ENCODE measurements at places on chromosomes 4 and X.
A peak's percentile ranks its signal among the peaks of the same experiment; 100 is the strongest.

DNA sequence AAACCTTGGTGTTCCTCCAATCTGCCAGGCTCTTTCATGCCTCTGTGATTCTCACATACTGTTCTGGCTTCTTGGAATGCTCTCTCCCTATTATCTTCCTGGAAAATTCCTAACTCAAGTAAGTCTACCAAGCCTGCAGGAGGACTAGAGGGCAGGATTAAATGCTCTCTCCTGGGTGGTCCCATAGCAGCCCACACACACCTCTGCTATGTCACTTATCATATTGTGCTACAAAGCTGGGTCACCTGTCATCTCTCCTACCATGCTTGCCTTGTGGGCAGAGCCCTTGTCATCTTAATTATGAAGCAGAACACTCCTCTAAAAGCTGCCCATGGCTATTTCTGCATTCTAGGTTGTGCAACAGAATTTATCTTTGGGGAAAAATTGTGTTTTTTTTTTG is 344.5 kb upstream of the NOCT start:
- no peak for DNase-seq

GRCh38 chrX:44483965-44484606 is 58.6 kb downstream of the FUNDC1 start:
- no peak for DNase-seq

GRCh38 chr4:179415037-179415846 is 1973.0 kb upstream of the AGA start:
- DNase-seq = no peak

DNA sequence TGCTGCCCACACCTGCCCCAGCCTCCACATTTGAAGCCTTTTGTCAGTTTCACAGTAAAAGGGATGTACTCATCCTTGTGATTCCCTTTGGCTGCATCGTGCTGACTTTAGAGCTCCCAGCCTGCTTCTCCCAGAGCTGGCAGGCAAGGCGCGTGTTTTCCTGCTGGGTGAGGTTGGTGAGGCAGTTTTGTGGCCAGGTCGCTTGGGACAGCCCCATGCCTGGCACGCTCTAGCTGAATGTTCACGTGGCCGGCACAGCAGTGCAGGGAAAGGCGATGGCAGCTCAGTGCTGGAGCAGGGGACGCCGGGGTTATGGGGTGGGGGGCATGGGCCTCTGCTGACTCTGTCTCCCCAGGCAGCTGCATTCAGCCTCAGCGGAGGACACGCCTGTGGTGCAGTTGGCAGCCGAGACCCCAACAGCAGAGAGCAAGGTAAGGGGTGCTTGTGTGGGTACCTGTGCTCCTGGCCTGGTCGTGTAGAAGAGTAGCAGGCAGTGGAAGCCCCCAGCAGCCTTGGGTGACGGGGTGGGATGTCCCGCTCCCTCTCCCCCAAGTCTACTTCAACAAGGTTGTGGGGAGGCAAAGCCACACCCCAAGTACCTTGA is 9.3 kb downstream of the TACC3 start:
- DNase-seq = no peak

DNA sequence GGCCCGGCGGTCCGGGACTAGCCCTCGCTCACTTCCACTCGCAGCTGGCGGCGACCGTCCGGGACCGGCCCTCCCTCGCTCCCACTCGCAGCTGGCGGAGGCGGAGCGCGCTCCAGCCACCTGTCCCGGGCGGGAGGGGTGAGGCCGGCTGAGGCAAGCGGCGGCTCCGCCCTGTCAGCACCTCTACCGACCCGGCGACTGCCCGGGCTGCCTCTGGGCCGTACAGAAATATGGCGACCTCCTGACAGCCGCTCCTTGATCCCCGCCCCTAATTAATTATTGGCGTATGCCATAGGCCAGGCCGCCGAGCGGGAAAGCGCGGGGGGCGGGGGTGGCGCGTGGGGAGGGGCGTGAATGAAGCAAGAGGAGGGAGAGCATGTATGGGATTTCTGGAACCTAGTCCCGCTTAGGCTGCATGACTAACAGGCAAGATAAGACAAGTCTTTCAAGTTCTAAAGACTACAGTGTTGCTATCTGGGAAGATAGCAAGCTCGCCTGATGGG is at the start of gene MORC4:
Gene MORC4 (minus strand): TSS at position 200 of the 503 bp plus-strand sequence. CDS start 243 bp downstream, outside the sequence.
- DNase-seq = peak; percentile 47

DNA sequence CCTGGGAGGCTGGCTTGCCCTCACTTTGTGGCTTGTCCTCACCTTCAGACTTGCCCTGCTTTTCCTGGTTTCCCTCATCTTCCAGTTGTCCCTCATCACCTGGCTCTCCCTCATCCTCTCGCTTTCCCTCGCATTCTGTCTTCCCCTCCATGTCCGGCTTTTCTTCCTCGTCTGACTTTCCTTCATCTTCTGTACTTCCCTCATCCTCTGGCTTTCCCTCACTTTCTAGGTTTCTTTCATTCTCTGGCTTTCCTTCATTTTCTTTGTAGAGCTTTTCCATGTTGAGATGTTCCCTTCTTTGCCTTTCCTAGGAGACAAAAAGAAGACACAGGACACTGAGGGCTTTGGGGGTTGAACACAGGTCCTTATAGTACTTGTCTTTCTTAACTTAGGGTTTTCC is 2.3 kb downstream of the TCEAL5 start:
- no peak for DNase-seq

DNA sequence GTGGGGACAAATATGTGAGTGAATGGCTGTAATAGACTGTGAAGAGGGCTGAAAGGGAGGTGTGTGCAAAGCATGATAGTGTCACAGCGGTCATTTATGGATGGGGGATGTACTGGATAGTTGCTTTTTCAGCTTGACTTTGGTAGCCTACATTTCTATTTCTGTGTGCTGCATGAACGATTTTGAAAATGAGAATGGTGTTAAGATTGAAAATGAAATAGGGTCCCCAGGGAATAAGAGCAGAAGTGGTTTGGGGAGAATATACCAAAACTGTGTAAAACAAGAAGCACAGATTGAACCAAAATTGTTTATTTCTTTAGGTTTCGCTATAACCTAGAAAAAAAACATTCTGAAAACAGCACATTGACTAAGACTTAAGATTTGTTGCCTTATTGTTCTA is 58.8 kb upstream of the CLNK start:
- DNase-seq = no peak

- DNase-seq = no peak
Measured at GRCh38 chr4:182250446-182250845, 7.2 kb downstream of the TENM3 start.

DNA sequence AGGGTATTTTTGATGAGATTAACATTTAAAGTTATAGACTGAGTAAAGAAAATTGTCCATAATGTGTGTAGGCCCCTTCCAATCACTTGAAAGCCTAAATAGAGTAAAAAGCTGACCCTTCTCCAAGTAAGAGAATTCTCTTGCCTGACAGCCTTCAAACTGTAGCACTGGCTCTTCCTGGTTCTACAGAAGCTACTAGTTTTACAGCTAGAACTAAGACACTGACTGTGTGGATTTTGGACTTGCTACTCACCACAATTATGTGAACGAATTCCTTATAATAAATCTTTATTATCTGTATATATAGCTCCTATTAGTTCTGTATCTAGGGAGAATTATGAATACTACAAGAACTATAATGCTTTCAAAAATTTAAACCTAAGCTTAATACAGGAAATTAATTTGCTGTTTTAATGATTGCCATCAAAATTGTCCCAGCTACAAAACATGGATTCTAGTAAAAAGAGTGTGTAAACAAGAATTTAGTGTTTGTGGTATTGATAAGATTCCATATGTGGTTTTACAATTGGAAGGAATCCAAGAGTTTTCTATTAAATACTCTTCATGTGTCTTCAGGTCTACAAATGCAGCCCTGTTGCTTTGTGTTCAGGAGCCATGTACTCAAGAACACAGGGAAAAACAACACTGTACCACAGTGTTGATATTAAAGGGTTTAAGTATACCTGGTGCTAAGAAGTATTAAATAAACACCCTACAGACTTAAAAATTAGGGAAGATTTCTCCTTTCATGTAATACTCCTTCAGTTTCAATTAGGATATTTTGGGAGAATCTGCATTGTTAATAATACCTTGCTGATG is 366.5 kb downstream of the CXXC4 start:
- DNase-seq = no peak

DNA sequence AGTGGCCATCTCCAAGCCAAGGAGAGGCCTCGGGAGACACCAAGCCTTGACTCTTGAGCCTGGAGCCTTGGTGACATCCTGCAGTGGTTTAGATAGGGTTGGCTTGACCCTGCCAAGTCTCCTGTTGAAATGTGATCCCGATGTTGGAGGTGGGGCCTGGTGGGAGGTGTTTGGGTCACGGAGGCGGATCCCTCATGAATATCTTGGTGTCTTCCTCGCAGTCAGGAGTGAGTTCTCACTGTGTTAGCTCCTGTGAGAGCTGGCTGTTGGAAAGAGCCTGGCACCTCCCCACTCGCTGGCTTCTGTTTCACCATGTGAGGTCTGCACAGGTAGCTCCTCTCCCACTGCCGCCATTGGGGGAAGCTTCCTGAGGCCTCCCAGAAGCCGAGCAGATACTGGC is 38.8 kb downstream of the ADRA2C start:
- no peak for DNase-seq

DNA sequence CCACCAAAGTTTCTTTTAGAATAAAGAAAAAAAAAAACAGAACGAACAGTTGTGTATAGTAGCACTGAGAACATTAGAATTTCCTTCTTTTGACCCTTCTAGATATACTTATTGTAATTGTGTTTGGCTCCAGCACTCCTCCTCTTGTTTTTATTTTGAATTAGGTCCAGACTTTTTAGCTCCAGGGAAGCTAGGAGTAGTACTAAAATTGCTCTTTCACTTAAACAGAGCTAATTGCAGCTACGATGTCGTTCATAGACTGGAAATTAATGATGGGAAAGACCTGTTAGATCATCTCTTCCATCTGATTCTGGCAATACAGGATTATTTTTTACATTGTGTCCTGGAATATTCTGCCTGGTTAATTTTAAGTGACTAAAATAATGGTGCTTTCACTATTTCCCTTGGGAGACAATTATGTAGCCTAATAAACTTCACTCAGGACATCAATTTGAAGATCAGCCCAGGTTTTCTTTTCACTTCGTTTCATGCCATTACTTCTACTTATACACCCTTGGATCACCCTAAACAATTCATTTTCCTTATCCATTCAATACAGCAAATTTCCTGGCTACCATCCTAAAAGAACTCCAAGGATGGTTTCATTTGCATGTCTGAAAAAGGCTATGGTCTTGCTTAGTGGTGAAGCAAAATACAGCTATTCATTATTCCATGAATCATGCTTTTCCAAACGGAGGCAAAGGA is 480.8 kb upstream of the TECRL start:
- no peak for DNase-seq

DNA sequence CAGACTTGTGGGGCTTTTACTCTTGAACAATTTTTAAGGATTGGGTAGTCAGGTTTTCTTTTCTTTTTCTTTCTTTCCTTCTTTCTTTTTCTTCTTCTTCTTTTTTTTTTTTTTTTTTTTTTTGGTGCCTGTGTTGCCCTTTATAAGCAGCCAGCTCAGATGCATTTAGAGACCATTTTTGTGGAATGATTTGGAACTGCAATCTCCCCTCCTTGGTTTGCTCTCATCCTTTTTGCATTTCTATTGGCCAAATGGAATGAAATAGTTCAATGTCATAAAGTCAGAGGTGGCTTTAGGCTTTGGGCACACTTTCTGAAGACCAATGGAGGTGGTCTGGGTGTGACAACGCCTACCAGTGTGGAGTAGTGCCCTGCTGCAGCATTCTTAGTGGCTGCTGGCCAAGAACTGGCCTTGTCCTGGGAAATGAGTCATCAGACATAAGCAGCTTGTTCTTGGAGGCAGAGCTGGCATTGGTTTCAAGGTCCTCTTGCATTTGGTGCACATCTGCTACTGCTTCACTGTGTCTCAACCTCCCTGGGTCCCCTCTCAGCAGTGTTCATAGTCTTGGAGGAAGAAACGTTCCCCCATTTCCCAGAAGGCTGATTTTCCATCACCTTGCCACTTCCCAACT is 84.5 kb downstream of the CT47B1 start:
- no peak for DNase-seq

- DNase-seq = no peak
Measured at GRCh38 chr4:39469429-39470077, 10.7 kb downstream of the LIAS start.

DNA sequence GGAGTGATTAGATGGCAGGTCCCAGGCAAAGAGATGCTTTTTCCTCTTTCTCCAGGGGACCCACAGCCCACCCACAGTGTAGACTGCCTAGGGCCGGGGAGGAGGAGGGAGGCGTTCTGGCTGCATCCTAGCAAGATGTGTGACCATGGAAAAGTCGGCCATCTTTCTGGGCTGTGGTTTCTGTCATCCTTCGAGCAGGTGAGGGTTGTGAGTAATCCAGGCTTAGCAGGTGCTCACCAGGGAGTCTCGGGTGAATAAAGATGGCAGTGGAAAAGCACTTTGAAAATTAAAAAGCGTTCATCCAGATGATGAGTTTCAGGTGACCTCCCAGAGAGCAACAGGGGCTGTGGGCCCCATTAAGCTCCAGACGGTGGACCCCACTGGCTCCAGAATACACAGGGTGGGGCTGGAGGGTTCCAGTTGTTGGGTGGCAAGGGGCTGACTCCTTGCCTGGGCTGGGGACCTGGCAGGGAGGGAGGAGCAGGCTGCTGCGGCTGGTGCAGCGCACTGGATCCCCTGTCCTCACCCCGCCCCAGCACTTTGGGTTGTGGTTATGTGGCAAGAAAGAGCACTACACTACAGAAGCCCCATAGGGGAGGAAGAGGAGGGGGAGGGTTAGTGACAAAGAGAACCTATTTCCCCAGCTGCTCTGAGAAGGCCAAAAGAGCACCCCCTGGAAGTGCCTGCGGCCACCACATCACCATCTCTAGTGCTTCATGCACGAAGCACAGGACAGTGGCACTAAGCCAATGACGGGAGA is 23.7 kb downstream of the ELF4 start:
- peak; percentile 45 for DNase-seq

- DNase-seq = no peak
Measured at GRCh38 chrX:155026420-155026726, 271 bp upstream of the FUNDC2 start.

DNA sequence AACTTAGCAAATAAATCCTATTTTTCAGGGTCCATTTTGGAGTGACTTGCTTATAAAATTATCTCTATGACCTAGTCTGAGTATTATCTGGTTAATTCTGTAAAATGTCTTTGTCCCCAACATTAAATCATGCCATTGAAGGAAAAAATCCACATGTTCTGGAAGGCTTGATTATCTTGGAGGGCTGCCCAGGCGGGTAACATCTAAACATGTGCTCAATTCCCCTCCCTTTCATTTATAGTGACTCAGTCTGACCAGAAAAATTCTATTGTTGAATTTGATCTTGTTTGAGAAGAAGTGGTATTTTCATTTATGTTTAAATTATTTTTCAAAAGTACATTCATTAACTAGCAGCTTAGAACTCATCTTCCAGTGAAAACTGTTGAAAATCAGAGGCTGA is 55.4 kb upstream of the SLC10A7 start:
- no peak for DNase-seq

GRCh38 chr4:6749340-6750171 is 33.0 kb upstream of the KIAA0232 start:
- DNase-seq = no peak

GRCh38 chrX:99750721-99751120 is 659.4 kb downstream of the PCDH19 start:
- no peak for DNase-seq

DNA sequence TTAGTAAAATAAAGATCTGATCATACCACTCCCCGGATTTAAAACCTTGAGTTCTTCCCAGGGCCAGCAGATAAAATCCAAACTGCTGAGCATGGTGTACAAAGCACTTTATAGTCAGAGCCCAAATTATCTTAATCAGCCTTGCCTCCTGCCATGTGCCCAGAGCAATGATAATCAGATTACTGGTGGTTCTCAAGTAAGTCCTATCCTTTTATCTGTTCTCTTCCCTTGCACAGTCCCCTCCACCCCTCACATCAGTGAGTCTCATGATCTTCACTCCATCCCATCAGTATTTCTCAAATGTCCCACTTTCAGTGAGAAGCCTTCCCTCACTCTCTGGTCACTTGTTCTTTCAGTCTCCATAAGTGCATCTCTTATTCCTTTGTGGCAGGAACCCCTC is 22.7 kb downstream of the INTS6L start:
- no peak for DNase-seq

Data from activated T-helper 9 cell treated with anti-CD3 and anti-CD28 coated beads, Interleukin-2, amount 50 U/mL, for 16 hours (primary cell).